ENCODE measurements at places on chromosomes 6 and 20.
A peak's percentile ranks its signal among the peaks of the same experiment; 100 is the strongest.

GRCh38 chr6:158205169-158205944 is 37.2 kb downstream of the GTF2H5 start:
- no peak for DNase-seq

GRCh38 chr6:82832811-82833210 is 232.8 kb downstream of the UBE3D start:
- DNase-seq = no peak

DNA sequence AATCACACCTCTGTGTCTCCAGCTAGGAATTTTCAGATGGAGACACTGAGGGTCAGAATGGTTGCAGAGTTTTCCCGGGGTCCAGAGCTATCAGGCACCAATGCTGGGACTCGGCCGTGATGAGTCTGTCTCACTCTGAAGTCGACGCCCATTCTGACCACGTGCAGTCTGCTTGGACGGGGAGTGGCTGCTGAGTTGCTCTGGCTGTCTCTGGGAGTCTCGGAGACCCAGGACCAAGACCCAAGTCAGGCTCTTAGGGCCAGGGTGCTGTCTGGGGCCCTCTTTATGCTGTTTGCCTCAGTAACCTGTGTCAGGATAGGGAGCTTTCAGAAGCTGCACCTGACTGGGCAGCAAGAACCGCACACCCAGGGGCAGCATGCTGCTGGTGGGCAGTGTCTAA is 4.6 kb downstream of the IP6K3 start:
- DNase-seq = peak; percentile 25

DNA sequence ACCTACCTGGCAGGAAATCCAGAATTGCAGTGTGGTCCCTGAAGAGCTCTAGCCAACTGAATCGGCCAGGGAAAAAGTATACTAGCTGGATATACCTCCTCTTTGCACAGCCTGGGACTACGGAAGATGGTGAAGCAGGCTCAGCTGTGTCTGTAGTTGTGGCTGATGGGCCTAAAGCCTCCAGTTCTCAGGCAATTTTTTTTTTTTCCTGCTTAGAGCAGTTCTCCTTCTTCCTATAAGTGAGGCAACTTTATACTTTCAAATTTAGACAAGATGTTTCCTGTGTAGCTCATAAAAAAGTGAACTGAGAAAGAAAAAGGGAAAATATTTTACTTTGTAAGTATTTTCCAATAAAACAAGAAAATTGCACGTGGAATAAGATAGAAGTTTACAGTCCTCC is 172.9 kb downstream of the CARMIL1 start:
- no peak for DNase-seq

DNA sequence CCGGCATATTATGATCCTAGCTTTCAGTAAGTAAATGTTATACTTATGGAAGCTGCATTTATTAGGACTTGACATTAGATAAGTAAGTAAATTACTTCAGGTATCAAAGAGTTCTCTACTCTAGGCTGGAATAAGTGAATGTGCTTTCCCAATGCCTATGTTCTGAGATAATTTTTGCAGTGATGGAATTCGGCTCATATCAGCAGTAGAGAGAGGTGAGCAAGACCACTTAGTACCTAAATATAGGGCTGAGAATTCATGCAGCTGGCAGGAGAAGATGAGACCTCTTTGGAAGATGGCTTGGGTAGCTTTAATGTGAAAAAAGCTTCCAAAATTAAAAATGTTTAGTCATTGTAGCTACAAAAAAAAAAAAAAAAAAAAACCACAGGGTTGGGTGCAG is 13.3 kb upstream of the BEND3 start:
- no peak for DNase-seq

- no peak for DNase-seq
Measured at GRCh38 chr6:90463874-90464273, 123.0 kb downstream of the MAP3K7 start.

- peak; percentile 37 for DNase-seq
Measured at GRCh38 chr6:41428336-41428995, 93.1 kb downstream of the NCR2 start.

GRCh38 chr20:63932606-63933160 is 23.5 kb downstream of the UCKL1 start:
- DNase-seq = no peak

- DNase-seq = no peak
Measured at GRCh38 chr6:37633581-37634237, 64.0 kb downstream of the MDGA1 start.

DNA sequence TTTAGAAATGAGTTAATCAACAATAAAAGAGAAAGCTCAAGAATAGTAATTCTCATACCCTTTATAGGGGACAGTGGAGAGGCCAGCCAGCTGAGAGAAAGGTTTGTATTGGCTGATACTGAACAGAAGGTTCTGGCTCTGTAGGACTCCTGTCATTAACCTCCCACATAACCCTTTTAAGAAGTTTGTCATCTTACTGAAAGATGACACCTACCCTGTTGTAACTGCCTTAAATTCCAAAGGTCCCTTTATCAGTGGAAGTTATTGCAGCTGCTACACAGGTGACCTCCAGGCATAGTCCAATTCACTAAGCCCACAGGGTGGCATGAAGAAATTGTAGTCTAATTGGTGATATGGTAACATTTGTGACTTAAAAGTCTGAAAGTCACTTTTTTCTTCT is 790.1 kb downstream of the TENT5A start:
- no peak for DNase-seq

GRCh38 chr6:20314866-20315845 is 86.5 kb upstream of the E2F3 start:
- DNase-seq = no peak

DNA sequence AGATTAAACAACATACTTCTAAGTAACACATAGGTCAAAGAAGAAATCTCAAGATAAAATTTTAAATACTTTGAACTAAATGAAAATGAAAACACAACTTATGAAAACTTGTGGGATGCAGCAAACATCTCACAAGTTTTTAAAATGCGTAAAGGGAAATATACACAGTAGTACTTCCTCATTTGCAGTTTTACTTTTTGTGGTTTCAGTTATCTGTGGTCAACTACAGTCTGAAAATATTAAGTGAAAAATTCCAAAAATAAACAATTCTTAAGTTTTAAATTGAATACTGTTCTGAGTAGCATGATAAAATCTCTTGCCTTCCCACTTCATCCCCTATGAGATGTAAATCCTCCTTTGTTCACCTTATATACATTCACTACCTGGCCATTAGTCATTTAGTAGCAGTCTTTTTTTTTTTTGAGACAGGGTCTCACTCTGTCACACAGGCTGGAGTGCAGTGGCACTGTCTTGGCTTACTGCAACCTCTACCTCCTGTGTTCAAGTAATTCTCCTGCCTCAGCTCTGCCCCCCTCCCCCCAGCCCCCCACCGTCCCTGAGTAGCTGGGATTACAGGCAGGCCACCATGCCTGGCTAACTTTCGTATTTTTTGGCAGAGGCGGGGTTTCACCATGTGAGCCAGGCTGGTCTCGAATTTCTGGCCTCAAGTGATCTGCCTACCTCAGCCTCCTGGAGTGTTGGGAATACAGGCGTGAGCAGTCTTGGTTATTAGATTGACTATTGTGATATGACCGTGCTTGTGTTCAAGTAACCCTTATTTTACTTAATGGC is 154.6 kb upstream of the AHI1 start:
- DNase-seq = no peak

DNA sequence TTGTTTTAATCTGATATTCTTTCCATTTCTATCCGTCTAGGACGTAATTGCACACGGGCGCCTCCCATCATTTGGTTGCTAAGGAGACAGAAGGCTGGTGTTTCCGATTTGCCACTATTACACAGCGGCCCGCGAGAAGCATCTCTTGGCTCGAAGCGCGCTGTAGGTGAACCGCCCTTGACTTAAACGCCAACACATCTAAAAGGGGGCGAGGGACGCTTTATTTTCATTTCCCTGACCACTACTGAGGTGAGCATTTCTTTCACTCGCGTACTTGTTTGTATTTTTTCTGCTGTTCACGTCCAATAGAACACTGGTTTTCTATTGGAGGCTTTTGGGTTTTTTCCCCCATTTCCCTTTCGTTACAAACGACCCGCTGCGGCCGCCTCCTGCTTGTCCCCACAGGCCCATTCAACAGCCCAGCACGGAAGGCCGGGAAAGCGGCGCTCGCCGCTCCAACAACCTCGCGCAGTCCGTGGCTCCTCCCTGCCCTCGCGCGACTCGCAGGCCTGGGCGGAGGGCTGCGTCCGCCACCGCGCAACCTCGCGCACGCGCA is 505 bp upstream of the WRNIP1 start:
- peak; percentile 48 for DNase-seq

DNA sequence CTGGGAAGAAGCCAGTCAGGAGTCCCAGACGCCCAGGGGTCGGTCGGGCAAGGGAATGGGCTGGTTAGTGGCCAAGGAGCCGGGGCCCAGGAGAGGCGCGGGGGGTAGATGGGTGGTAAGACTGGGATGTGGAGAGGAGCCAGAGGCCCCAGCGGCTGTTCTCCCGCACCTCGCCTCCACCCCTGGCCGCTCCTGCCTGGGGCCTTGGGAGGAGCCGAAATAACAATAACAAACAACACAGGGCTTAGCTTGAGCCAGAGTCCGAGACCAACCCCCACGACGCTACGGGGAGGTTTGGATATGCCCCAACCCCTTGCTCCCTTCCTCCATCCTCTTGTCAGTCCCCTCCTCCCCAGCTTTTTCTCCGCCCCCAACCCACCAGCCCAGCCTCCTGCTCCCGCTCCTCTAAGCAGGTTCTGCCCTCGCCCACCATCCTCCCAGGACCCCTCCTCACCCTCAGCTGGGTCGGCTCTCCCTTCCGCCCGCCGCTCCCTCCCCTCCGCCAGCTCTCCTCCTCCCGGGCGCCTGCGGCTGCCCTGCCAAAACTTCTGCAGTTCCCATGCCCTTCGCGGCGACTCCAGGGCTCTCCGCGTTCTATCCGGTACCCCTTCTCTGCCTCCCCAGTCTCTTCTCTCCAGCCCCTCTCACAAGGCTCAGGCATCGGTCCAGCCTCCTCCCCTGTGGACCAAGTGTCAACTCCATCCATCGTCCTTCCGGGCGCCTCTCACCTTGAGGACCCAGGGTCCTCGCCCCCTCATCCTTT is 1.1 kb downstream of the RNF39 start:
- no peak for DNase-seq

DNA sequence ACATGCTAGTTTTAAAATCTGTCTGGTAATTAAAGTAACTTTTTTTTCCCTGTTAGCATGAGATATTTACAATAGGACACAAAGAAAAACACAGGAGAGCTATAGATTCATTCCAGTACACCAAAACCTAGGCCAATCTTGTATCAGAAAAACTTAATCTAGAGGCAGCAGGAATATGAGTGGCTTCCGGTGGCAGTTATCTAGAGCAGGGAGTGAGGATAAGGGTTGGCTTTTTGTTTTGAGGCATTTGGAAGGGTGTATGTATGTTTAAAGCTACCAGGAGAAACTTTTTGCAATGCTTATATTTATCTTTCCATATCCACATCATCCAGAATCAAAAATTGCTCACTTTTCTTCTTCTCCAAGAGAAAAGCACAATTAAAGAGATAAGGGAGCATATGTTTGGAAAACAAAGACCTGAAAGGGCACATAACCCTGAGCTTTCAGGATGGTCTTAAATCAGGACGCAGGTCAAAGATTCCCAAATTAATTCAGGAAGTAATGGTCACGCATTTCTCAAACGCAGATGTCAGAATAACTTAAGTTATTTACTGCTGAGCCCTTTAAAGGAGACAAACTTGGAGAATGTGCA is 13.1 kb downstream of the TFAP2A start:
- DNase-seq = no peak

DNA sequence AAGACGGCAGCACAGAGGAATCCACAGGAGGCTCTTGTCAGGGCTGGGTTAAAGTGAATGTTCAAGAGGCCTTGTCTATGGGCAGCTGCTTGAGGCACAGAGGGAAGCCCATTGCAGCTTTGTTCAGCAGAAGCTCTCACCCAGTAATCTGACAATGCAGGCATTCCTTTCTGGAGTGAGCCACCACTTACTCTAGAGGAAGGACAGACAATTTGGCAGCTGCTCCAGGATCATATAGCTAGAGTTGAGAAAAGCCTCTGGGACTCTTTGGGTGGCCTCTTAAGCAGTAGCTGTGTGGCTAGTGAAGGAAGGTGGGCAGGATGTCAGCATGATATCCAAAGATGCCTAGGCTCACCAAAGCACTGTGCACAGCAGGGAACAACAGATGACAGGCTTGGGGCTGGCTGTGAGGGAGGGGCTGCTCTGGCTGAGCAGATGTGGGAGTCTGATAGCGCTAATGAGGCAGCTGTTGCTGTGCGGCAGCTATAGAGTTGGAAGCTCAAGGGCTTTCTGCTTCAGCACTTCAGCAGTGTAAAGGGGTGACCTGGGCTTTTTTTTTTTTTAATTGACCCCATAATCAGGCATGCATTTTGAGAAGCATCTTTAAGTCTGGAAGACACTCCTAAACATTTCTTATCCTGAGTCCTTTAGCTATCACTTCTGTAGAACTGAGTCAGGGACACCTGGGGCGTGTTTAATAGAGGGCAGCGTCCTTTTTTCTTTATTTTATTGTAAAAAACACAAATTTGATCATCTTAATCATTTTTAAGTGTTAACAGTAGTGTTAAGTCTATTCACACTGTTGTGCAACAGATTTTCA is 27.2 kb downstream of the CMTR1 start:
- peak; percentile 94 for DNase-seq

- no peak for DNase-seq
Measured at GRCh38 chr6:7471171-7471570, 70.3 kb upstream of the DSP start.

DNA sequence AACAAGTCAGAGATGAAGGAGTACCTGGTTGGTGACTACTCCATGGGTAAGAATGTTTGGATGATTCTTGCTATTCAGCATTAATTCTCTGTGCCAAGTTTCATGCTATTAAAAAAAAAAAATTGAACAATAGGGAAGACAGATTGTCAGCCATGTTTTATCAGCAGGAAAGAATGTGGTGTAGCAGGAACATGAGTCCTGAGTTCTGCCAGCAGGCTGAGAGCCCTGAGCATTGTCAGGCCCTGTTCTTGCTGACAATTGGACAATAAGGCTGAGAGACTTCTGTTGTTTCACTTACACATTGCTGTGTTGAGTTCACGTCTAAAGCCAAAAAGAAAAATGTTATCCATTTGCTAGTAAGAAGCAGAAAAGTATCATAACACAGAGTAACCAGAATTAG is 70.4 kb upstream of the SMIM28 start:
- no peak for DNase-seq

DNA sequence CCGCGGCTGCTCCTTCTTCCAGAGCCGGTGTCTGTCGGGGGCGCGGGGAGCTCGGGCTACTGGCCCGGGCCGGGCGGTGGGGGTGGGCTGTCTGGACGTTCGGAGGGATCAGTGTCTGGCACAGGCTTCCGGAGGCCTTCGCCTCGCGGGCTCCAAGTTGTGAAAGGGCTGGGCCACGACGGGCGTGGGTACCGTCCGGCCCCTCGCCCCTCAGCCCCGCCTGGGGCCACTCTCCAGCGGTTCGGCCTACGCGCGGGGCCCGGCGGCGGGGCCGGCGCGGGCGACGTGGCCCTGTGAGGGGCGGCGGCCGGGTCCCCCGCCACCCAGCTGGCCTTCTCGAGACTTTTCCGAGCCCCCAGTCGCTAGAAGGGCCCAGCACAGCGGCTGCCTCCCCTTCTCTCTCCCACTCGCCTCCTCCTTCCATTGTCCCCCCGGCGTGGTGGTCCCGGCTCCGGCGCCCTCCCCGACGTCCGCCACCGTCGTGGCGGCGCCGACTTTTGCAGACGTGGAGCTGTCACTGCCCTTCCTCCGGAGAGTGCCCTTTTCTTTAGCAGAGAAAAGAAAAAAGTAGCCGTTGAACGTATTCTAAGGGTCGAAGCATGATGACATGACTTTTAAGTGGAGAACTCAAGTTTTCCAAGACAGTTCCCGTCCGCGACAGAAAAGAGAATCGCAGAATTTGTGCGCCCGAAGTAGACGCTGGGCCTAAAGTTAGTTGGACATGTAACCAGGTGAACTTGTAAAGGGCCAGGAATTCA is 571 bp downstream of the ITCH start:
- no peak for DNase-seq

Measured in DMS79 treated with DMSO at 0.1 percent for 48 hours (cell line).